Gastrocnemius medialis (tissue), 4 donors: ENCODE measurements at places on chromosomes 1 and 21. TPM values are rescaled to one million over a fixed set of nuclear protein-coding genes. Genes with fewer than 3 reads are reported as not detected.
A peak's percentile ranks its signal among the peaks of the same experiment; 100 is the strongest.

Gene SCCPDH
- total RNA-seq, result 43.0 TPM

Gene MYOG
- 21.4 TPM for total RNA-seq

Gene RAP1GAP
- 0.75 TPM for total RNA-seq

Gene TPRG1L
- total RNA-seq, result 25.3 TPM

Gene PEF1
- 48.0 TPM for total RNA-seq

Gene OR2L5
- total RNA-seq, result not detected

Gene SPRR1A
- total RNA-seq, result not detected

Gene S100A8
- 17.7 TPM for total RNA-seq

GRCh38 chr21:41926117-41926806 lies 27.6 kb downstream of the C2CD2 start:
- no peak for DNase-seq

DNA sequence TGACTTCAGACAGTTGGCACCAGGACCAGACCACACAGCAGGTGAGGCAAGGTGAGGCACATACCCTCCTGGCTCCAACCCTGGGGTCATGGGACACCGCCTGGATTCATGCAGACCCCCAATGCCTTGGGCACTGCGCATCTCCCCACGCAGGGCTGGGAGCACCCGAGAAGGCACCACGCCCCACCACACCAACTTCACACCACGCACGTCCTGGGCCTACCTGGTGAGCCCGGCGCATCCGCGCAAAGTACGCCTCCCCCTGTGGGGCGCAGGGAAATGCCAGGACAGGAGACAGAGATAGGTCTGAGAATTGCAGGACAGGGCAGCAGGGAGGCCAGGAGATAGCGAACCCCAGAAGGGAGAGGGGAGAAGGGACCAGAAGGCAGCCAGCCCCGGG lies 58.5 kb downstream of the LDLRAD2 start:
- DNase-seq, result no peak

GRCh38 chr1:170765712-170766330 lies 101.9 kb downstream of the PRRX1 start:
- DNase-seq, result no peak

DNA sequence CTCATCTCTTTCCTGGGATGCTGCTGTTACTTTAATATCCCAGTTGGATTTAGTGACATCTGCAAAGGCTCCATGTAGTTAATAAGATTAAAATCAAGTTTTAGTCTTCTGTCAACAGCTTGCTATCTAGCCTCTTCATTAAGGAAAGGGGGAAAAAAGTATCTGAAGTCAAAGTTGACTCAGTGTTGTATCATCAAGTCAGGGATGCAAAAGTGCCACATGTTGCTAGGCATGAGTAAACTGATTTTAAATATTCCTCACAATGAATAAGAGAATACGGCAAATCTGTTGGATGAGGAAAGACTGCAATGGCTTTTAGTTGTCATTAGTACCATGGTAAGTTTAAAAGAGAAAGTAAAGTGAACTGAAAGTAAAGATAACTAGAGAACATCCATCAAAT lies 383.2 kb upstream of the ZRANB2 start:
- no peak for DNase-seq

DNA sequence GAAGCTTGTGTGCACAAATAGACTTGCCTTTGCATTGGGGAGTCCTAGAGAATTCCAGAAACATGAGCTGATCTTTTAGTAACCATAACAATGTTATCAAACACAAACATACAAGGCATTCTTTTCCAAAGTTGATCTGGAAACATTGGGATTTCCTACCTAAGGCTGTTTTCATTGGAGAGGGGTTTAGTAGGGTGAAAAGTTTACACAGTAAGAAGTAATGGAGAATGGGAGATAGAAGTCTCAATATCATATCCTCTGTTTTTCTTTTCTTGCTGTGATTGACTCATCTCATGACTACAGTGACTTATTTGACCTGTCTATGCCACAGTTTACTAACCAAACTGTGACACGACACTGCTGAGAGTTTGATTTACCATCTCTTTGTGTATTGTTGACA lies 65.6 kb upstream of the PLA2G4A start:
- DNase-seq, result no peak

DNA sequence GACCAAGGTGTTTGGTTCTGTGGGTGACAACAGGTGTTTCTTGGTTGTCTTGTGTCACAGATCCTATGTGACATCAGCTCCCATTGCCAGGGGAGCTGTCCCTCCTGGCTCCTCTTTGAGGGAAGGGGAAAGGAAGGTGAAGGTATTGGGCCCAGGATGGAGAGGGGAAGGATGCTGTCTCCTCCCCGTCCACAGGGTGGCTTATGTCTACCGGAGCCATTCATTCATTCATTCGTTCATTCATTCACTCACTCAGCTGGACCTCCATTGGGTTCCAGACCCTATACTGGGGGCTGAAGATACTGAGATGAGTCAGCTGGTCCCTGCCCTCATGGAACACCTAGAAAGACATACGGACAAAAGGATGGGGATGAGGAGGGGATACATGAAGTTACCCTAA lies 38.9 kb downstream of the EPHB2 start:
- no peak for DNase-seq

DNA sequence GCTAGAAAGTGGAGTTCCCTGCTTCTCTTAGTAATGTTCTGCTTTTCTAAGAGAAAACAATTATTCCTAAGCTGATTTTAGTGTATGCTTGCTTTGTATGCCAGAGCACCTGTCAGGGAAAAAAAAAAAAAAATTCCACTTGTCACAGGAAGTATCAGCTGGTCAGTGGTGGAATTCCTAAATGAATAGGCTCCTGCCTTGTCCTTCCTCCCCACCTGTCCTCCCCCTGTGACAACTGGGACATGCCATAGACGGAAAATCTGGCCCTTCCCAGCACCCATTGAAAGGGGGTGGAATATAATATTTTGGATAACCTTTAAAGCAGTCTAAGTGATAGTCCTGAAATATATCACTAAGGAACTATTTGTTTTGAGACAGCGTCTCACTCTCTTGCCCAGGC lies 10.8 kb downstream of the FNDC5 start:
- DNase-seq, result no peak

GRCh38 chr1:58721247-58721820 lies 21.5 kb upstream of the MYSM1 start:
- DNase-seq, result no peak

DNA sequence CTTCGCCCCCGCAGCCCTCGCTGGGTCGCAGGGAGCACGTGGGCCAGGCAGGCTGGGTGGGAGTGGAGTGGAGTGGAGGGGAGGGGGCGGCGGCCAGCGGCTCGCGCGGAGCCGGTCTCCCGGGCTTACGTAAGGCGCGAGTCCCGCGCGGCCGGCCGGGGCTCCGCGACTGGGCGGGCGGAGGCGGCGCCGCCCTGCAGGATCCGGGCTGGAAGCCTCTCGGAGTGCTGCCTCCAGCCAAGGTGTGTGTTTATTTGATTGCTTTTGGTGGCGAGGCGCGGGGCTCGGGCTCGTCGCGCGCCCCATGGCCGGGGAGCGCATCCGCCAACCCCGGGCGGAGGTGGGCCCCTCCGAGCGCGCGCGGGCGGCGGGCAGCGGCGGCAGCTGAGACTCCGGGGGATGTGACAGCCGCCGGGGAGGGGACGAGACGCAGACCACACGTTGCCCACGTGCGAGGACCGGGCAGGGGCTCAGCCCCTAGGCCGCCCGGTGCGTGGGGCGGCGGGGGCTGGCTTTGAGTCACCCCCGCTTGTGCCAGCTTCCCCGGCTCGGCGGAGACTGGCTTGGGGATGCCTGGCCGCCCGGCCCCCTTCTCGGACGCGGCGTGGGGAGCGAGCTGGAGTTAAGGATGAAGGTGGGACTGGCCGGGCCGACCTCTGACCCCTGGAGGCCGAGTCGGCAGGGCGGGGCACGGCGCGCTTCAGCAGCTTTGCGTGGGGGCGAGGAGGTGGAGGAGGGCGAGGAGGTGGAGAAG lies 402 bp upstream of the AK4 start:
- DNase-seq, result no peak

DNA sequence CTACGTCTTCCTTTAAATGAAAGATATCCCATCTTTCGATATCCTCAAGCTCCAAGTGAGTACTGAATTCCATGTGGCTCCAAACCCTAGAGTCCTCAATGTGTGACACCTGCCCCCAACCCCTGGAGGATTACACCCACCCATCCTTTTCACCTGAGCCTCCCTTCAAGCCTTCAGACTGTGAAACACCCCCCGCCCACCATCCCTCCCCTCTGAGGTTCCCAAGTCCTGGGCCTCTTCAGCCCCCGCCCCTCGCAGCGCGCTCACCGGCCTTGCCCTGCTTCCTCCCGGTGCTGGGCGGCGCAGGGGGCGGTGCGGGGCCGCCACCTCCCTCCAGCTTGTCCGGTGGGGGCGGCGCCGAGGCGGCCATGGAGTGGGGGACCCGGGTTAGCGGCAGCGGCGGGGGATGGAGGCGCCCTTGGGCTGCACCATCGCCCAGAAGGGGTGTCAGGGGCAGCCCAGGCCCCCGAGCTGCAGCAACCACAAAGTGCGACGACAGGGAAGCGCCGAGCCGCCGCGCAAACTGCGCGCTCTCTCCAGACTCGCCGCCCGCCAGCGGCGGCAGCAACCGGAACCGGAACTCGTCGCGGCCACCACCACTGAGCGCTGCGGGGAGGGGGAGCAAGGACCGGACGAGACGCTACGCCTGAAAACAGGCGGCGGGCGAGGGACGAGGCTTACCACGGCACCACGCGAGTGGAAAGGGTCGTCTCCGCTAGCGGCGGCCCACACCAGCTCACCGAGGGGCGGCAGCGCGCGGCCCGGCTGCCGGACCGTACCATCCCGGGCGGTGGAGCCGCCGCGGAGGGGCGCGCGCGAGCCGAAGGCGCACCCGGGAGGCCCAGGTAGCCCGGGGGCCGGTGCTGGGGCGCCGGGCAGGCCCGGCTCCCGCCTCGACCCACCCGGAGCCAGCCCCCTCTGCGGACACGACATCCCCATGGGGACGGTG lies at the start of gene PYGO2:
Gene PYGO2, minus strand, starts transcription at position 576 of the 949 bp plus-strand sequence. Its CDS starts 206 bp downstream, at position 370.
- peak; percentile 62 for DNase-seq

- DNase-seq, result no peak
These were observed 1.2 kb downstream of the HPDL start for GRCh38 chr1:45327644-45328515.
